ENCODE measurements at places on chromosomes 1 and 21.

DNA sequence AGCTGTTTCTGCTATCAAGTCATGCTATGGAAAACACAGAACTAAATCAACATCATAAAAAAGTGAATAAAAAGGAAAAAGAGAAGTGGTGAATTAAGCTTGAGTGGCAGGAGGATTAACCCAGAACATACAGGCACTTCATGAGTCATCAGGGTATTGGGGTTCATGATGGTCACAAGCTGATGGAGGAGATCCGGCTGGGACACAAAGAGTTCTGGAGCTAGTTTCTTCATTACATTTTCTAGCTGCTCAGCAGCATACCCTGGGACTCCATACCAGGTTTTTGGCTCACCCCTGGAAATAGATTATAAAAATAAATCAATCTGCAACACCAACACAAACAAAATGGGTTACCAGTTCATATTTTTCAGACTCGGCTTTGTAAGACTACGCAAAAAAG is 42.5 kb upstream of the SYT2 start:
- no peak for DNase-seq

DNA sequence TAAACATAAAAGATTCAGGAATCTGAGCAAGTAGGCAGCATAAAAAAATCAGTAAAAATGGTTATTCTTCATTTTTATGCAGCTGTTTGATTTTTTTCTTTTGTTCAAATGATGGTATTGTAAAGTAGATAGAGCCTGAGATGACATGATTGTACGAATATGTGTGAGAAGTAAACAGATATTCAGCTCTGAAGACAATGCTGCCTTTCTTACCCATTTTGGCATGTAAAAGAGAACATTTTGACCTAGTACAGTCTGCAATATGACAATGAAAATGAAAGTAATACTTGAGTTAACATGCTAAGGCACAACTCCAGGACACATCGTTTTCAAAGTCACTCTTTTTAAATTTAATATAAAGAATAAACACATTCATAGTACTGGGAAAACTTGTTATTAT is 95.7 kb upstream of the NCAM2 start:
- DNase-seq, result no peak

DNA sequence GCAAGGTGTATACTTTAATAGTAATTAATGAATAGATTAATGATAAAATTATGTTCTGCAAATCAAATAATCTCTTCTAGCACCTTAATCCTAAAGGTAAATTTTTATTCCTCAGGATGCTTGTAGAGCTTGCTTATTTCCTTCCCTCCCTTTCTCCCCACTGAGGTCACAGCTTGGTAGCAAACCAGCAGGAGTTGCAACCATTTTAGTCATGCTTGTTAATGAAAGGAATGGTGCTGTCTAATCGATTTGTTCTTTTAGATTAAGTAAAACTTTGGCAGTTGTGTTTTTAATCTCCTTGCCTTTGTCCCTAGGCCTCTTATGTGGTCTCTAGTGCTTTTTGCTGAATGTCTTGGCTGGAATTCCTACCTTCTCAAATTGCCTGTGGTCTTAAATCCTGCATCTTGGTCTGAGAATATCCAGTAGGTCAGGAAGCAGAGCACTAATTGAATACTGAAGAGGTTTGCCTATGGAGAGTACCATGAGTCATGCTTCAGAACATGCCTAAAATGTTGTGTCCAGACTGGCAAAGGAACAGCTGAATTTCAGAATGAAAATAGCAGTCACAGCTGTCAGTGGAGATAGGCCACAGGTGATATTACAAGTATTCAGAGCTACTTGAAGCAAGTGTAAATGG is 36.3 kb upstream of the RWDD3 start:
- DNase-seq, result no peak

DNA sequence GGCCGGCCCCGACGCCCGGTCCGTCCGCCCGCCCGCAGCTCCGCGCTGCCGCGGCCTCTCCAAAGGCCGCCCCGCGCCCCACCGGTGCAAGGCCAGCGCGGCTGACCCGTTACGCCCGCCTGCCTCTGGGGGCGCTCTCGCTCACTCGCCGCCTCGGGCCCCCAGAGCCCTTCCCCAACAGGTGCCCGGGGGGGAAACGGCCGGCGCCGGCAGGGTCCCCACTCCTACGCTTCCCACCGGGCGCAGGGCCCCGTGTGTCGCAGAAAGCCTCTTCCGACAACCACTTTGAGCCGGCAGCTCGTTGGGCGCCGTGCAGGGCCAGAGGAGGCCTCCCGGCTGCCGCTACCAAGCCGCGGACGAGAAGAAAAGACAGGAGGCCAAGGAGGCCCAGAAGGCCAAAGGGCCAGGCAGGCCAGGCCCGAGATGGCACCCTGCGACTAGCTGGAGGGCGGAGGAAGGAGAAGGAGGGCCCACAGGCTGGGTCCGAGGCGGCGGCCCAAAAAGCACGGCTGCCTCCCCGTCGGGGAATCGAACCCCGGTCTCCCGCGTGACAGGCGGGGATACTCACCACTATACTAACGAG is 64.9 kb upstream of the FCGR2A start:
- DNase-seq, result no peak

- DNase-seq, result no peak
Measured at GRCh38 chr21:43645136-43645891, 14.0 kb downstream of the HSF2BP start.

DNA sequence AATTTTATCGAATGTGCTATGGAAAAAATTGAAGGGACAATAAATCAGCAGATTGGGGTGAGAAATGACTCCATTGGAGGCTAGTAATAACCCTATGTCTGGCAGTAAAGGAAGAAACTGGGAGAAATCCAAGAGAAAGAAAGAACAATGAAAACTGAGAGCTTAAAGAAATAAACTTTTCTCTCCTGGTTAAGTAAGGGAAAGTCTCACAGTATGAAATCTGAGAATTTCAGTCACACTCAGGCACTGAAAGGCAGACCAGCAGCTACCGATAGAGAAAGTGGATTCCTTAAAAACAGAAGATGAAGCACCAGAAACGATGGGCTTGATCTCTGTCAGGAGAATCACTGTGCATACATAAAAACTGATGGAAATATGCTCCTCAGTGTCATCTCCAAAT is 404.2 kb downstream of the PLPP3 start:
- no peak for DNase-seq

DNA sequence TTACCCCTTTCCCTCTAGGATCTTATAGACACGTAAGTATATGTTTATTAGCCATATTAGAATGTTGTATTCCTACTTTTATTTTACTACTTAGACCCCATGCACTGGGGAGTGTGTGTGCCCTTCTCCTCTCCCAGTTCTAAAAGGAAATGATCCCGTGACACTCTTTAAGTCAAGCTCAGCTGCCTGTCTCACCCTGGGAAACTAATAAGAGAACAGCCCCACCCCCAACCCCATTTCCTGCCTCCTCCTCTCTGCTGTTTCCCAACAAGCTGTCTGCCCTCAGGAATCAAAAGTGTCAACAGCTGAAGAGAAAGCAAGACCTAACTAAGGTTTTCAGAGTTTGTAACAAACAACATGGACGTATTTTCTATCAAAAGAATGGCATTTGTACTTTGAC is 92.6 kb upstream of the VAV3 start:
- no peak for DNase-seq

DNA sequence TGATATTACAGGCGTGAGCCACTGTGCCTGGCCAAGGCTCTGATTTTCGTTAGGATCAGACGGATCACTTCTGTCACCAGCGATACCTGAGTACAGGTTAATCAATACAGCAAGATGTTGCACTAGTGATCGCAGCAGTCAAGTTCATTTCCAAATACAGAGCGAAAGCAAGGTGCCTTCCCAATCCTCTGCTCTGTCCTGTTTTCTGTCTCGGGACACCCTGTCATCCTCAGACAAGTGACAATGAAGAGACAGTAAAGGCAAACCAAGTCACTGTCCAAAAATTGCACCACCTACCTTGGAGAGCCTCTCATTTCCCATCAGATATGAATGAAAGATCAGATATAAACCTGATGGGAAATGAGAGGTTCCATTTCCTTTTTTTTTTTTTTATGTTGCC is 5.6 kb upstream of the CLDN14 start:
- no peak for DNase-seq

DNA sequence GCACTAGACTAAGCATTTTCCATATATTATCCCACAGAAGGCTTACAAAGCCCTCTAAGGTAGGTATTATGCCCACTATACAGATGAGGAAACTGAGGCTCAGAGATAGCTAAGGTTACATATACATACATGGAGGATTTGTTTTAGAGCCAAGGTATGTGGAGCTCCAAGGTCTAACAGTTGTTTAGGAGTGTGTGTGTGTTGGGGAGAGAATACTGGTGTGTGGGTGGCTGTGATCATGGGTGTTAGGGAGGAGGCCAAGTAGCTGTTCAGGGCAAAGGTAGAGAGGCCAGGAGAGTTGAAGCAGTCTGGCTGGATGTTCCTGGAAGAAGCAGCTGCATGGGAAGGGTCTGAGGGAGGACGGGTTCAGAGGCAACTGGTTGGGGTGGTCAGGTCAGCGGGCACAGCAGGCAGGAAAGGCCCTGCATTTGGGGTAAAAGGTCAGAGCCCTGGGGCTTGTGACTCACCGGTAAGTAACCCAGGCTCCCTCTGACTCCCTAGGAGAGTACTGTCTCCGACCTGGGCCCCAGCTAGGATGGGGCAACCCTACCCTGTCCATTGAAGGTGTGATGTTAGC is 5.1 kb upstream of the LDLRAP1 start:
- DNase-seq, result no peak

- no peak for DNase-seq
Measured at GRCh38 chr1:183070923-183071618, 47.9 kb downstream of the LAMC1 start.

- no peak for DNase-seq
Measured at GRCh38 chr1:218886101-218886871, 287.4 kb upstream of the LYPLAL1 start.

GRCh38 chr1:41898191-41898713 is 20.5 kb downstream of the HIVEP3 start:
- DNase-seq, result no peak

DNA sequence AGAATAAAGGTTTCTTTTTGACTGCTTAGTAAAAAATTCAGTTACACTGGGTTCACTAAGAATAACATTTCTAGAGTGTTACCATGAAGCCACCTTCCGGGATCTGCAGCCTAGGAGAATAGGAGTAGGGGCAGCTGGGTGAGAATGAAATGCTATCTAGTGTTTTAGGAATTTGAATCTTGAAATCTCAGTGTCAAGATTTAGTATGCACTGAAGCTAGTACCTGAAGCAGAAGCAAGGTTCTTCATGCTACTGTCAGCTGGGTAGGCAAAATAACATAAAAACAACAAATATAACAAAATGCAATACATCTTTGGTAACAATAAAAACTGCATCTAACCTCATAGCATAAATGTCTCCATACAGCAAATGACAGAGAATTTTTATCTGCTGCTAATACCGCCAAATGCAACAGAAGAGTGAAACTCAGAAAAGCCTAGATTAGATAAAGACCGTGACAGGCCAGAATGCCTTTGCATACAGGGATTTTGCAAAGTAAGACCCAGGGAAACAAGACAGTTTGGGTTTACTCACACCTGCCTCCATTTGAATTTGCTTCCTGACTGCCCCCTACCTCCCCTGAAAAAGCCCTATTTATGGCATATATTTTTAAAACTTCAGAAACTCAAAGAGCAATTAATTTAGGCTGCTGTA is 58.2 kb downstream of the GADD45A start:
- no peak for DNase-seq

DNA sequence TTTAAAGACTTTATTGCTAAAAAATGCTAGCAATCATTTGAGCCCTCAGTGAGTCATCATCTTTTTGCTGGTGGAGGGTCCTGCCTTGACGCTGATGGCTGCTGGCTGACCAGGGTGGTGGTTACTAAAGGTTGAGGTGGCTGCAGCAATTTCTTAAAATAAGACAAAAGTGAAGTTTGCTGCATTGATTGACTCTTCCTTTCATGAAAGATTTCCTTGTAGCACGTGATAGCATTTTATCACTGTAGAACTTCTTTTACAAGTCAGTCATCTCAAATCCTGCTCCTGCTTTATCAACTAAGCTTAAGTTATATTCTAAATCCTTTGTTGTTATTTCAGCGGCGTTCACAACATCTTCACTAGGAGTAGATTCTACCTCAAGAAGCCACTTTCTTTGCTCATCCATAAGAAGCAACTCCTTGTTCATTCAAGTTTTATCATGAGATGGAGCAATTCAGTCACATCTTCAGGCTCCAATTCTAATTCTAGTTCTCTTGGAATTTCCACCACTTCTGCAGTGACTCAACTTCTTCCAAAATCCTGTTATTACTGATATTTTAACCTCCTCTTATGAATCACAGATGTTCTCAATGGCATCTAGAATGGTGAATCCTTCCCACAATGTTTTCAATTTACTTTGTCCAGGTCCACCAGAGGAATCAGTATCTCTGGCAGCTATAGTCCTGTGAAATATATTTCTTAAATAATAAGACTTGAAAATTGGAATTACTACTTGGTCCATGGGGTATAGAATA is 17.6 kb upstream of the RGS1 start:
- no peak for DNase-seq

GRCh38 chr1:153404768-153405167 is 11.6 kb upstream of the S100A7A start:
- no peak for DNase-seq

GRCh38 chr1:168091720-168092550 is 44.8 kb downstream of the GPR161 start:
- DNase-seq, result no peak

DNA sequence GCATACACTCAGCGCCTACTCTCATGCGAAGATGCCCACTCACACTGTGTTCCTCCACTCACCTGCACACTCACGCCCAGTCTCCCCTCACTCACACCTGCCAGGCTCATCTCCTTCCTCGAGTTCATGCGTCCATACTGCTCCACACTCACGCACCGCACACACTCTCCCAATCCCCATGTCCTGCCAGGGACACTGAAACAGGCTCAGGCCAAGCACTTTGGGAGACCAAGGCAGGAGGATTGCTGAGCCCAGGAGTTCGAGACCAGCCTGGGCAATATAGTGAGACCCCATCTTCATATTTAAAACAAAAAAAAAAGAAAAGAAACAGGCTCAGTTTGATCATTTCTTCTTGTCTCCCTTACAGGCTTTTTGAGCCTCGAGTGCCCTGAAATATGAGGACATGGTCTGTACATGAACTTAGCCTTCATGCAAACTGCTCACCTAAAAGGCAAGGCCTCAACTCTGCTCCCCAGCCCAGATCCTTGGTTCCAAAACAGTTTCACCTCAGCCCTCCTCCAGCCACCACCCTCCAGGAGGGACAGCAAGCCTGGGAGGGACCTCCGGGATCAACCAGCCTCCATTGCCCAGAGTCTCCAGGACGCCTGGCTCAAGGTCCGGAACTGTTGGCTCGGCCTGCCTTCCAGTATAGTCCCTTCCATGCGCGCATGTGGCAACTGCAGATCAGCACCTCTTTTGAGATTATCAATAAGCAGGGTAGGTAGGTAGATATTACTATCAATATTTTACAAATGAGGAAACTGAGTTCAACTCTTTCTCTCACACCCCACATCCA is 2.4 kb upstream of the PTAFR start:
- no peak for DNase-seq

- DNase-seq, result no peak
Measured at GRCh38 chr1:25356848-25357247, 18.7 kb downstream of the TMEM50A start.

Data from nucleus accumbens (tissue), 56 donors.